Neural progenitor cell (in vitro differentiated cells): ENCODE measurements at places on chromosomes 7 and 10. TPM values are rescaled to one million over a fixed set of nuclear protein-coding genes. Genes with fewer than 3 reads are reported as not detected.

DNA sequence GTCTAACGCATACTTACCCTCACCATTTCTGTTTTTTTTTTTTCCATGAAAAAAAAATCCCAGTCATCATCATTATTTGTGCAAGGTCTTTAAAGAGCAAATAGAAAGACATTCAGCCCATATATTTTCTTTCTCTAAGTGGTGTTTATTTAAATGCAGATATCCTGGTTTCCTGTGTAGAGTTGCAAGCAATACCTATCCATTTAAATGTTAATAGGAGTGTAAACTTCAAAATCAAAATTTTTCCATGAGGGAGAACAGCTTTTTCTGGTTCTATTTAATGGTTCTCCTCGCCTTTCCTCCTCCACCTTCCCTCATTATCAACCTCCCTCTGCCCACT, 120.1 kb upstream of the AGK start:
- peaks cover 26% of the 10 kb centered on the region for H3K4me1 ChIP-seq
- H3K36me3 ChIP-seq = no peaks in the 10 kb centered on the region
- H3K27me3 ChIP-seq = no peaks in the 10 kb centered on the region
- no peak overlapping the region for H3K4me3 ChIP-seq

GRCh38 chr10:46555713-46556514, 544 bp downstream of the GPRIN2 start:
- no peaks in the 10 kb centered on the region for H3K36me3 ChIP-seq
- peak; percentile 82 for DNase-seq
- peaks cover 8% of the 10 kb centered on the region for H3K4me1 ChIP-seq

DNA sequence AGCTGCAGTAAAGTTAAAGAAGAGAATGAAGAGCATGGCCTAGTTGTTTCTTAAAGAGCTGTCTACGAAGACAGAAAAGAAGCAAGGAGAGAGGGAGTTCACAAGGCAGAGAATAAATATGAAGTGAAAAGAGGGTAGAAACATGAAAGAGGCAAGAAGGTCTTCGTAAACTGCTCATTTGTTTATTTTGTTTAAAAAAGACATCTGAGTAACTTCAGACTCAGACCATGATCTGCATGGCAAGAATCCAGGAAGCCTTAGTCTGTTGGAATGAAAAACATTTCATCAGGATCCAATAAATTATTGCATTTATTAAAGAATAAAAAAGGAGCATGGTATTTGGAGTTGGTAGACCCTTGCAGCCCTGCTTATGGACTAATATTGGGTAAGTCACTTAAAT, 151.1 kb downstream of the SEM1 start:
- no peaks in the 10 kb centered on the region for H3K36me3 ChIP-seq
- no peak overlapping the region for H3K27ac ChIP-seq
- no peak for DNase-seq
- no peaks in the 10 kb centered on the region for H3K4me1 ChIP-seq
- H3K27me3 ChIP-seq = no peaks in the 10 kb centered on the region
- no peak overlapping the region for H3K4me3 ChIP-seq

DNA sequence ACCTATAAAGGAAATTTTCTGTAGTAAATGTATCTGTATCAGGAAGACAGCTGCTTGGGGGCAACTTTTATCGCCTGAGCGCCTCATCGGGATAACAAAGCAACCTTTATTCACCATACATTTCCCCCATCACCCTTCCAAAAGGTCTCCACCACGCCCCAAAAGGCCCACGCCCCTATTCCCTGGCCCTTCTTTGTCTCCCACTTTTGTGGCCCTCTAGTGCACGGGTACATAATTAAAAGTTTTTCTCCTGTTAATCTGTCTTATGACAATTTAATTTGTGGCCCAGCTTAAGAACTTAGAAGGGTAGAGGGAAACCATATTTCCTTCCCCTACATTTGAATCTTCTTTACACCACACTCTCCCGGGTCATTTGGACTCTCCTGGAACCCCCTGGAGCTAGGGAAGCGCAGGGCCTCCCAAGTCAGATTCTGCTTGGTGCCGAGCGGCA, 625 bp downstream of the RP9 start:
- peak; percentile 37 for DNase-seq
- H3K36me3 ChIP-seq = no peaks in the 10 kb centered on the region
- peaks cover 6% of the 10 kb centered on the region for H3K4me1 ChIP-seq
- H3K4me3 ChIP-seq = peak overlapping the region; percentile 100
- H3K27ac ChIP-seq = no peak overlapping the region

Gene PPP1R3A
- total RNA-seq = not detected in 2 replicates

DNA sequence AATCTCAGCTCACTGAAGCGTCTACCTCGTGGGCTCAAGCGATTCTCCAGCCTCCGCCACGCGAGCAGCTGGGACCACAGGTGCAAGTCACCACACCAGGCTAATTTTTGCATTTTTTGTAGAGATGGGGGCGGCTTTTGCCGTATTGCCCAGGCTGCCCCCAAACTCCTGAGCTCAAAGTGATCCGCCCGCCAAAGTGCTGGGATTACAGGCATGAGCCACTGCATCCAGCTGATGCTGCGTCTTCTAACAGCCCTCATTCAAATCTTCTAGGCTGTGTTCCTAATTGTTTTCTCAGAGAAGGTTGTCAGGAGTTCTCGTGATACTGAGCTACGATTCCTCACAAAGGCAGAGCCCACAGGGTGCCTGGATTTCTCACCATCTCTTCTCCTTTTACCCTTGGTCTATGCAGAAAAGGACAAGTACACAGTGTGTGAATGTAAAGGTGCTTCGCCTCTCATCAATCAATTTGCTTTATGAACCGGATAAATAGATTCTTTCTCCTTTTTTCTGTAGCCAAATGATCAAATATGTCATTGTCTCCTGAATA, 247.3 kb upstream of the PTN start:
- H3K36me3 ChIP-seq = no peaks in the 10 kb centered on the region
- H3K27me3 ChIP-seq = peaks cover 21% of the 10 kb centered on the region
- peaks cover 31% of the 10 kb centered on the region for H3K4me1 ChIP-seq
- H3K4me3 ChIP-seq = no peak overlapping the region
- DNase-seq = peak; percentile 54

DNA sequence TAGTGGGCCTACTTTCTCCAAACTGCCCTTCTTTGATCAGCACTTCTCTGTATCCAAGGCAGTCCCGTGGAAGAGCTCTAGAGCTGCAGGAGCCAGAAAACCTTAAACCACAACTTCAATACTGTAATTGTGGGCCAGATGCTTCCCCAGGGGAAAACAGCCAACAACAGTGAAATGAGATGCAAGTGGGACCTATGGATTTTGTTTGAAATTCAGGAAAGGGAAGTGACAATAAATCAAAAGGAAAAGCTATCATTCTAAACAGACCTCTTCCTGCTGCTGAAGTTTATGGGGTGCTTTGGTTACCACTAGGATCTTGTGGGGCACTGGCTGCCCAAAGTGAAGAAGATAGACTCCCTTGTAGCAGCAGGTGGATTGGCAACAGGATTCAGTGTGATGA, 1031.7 kb downstream of the LRMDA start:
- H3K4me1 ChIP-seq = peaks cover 4% of the 10 kb centered on the region
- no peaks in the 10 kb centered on the region for H3K27me3 ChIP-seq
- no peak for DNase-seq
- H3K36me3 ChIP-seq = no peaks in the 10 kb centered on the region
- H3K4me3 ChIP-seq = no peak overlapping the region

DNA sequence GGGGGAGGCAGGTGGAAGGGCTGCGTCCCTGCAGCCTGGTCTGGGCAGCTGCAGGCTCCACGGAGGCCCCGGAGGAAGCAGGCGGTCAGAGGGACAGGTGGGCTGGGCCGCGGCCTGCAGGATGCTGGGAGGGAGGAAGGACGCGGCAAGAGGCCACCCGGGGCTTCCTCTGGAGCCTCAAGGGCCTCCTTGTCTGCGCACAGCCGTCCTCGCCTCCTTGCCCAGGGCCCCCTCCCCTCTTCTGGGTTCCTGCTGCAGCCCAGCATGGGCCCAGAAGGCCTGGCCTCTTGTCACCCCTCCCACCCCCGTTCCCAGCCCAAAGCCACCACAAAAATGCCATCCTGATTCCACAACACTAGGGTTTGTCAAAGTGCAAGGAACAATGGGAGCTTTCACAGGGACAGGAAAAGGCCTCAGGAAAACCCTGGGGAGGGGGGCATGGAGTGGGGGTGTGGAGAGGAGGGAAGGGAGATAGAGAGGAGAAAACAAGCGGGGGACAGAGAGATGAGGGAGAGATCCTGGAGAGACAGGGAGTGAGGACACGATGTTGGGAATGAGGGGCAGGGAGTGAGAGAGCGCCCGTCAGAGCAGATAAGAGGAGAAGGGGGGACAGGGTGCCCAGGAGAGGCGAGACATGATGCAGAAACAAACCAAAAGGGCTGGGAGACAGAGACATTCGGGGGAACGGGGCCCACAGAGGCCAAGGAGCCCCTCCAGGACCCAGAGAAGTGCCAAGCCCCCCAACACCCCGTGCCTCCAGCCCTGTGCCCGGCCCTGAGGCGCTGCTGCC, 41.8 kb downstream of the ZCCHC24 start:
- no peak overlapping the region for H3K4me3 ChIP-seq
- peaks cover 39% of the 10 kb centered on the region for H3K4me1 ChIP-seq
- peak; percentile 61 for DNase-seq
- H3K36me3 ChIP-seq = no peaks in the 10 kb centered on the region

DNA sequence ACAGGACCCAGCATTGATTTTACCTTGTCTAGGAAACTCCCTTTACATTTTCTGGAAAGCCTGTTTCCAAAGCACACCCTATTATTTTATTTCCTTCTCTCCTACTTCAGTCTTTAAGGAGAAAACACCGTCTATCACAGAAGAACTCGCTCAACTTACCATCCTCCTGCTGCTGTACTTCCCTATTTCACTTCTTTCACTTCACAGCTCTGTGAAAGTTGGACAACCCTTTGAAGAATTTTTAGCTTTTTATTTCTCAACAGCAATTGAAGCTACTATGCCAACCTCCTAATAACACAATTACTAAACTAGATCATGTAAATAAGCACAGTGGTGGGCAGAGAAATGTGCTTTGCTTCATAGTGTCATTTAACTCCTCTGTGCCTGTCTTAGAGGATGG, 166.5 kb downstream of the TFEC start:
- H3K36me3 ChIP-seq = no peaks in the 10 kb centered on the region
- H3K4me1 ChIP-seq = no peaks in the 10 kb centered on the region
- DNase-seq = no peak
- H3K27me3 ChIP-seq = no peaks in the 10 kb centered on the region

Gene PDE6C
- not detected in 2 replicates for total RNA-seq

GRCh38 chr7:31918706-31919393, 151.4 kb downstream of the PDE1C start:
- no peak overlapping the region for H3K4me3 ChIP-seq
- no peaks in the 10 kb centered on the region for H3K27me3 ChIP-seq
- H3K36me3 ChIP-seq = no peaks in the 10 kb centered on the region
- H3K27ac ChIP-seq = no peak overlapping the region
- no peak for DNase-seq

DNA sequence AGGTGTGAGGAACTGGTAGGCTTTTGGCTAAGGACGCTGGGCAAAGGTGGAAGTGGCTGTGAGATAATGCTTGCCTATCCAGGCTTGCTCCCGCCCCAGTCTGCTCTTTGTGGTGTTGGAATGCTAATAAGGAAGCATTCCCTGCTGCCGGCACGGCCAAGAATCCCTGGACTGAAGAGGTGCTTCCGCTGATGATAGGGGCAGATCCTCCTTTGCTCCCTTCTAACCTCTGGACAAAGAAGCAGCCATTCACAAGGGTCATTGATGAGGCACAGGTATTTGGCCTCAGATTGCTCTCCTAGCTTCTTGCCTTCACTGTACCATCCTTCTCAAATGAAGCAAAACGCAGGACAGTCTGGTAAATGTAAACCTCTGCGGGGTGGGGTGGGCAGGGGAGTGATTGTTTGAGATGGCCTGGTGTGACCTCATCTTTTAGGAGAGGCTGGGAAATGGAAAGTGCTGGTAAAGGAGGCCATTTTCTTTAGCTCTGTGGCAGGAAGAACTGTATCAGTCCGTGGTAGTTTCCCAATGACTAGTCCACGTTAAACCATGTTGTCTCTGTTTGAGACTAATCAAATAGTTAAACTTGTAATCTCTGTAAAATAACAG, 1.7 kb downstream of the PGAM1 start:
- peaks cover 17% of the 10 kb centered on the region for H3K36me3 ChIP-seq
- H3K4me1 ChIP-seq = peaks cover 19% of the 10 kb centered on the region
- H3K4me3 ChIP-seq = peak overlapping the region; percentile 94
- no peaks in the 10 kb centered on the region for H3K27me3 ChIP-seq
- peak overlapping the region; percentile 77 for H3K27ac ChIP-seq

Gene OR13A1
- total RNA-seq = 0.93 and 1.5 TPM in 2 replicates

DNA sequence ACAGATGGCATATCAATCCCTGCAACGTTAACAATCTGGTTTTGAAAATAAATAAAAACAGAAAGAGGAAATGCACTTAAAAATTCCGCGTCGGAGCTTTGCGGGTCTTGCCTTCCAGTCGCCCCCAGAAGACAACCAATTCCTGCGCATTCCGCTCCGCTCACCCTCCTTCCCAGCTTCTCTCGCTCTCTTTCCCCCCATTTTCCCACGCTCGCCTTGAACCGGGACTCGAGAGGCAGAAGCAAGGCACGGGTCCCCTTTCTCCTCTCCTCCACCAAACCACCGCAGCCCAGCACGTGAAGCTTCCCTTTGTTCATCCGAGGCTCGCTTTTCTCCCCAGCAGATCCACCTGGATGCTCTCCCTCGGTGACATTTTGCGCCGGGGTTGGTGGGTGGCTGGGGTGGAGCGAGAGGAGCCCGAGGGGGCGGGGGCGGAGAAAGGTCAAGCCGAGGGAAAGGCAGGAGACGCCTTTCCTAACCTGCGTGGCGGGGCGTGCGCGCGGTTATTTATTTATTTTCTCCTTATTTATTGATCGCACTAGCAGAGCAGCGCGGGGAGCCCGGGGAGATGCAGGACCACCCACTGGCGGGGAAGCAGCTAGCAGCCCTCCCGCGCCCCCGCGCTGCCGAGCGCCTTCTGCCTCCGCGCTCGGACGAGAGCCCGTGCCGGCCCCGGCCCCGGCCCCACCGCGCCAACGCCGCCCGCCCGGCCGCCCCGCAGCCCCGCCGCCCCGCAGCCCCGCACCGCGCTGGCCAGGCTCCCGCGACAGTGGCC, at the start of gene KCND2:
KCND2 (plus strand) TSS at position 475 of the 775 bp plus-strand sequence.
- no peaks in the 10 kb centered on the region for H3K36me3 ChIP-seq
- H3K4me1 ChIP-seq = no peaks in the 10 kb centered on the region
- peaks cover 26% of the 10 kb centered on the region for H3K27me3 ChIP-seq
- no peak within 1 kb of the TSS for H3K27ac ChIP-seq

Gene RAB19
- 1.1 and 3.1 TPM in 2 replicates for total RNA-seq

DNA sequence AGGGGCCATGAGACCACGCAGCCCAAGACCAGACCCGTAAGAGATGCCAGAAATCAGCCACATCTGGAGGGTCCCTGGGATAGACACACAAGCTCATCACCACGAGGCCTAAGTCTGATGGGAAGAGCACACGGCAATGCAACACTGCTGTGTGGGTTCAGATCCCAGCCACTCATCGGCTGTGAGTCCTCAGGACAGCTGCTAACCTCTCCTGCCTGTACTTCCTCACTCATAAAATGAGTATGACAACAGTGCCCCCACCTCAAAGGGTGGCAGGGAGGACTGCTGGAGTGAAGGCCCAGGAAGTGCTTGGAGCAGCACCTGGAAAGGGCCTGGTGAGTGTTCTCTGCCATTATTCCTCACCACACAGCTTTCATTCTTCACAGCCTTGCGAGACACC, 60.9 kb downstream of the MAD1L1 start:
- H3K4me3 ChIP-seq = no peak overlapping the region
- H3K27me3 ChIP-seq = no peaks in the 10 kb centered on the region
- DNase-seq = no peak
- peaks cover 5% of the 10 kb centered on the region for H3K36me3 ChIP-seq
- H3K4me1 ChIP-seq = peaks cover 19% of the 10 kb centered on the region
- no peak overlapping the region for H3K27ac ChIP-seq
